ENCODE measurements at places on chromosomes 3 and 15.

- no peak for DNase-seq
These were observed 97.2 kb downstream of the LRTM1 start for GRCh38 chr3:54830658-54831057.

GRCh38 chr15:71103102-71103676 lies 12.1 kb upstream of the THSD4 start:
- no peak for DNase-seq

DNA sequence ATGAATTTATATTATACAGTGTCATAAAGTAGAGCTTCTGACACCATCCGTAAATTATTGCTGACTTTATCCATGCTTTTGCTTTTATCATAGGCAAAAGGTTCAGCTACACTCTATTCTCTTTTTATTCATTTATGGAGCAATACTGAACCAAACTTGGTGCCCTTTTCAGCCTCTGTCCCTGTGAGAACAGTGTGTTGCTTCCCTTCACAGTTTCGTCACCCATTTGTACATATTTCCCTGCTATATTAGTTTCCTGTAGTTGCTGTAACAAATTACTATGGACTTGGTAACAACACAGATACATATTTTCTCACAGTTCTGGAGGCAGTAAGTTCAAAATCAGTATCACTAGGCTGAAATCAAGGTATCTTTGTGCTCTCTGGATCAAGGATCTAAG lies 2.8 kb upstream of the RPL24 start:
- no peak for DNase-seq

GRCh38 chr3:153889905-153890334 lies 231.3 kb upstream of the ARHGEF26 start:
- DNase-seq: no peak

Measured in stimulated activated CD8-positive, alpha-beta memory T cell treated with anti-CD3 and anti-CD28 coated beads, Interleukin-7, amount 100 ng/mL, for 1 hour (primary cell).